ENCODE measurements at places on chromosomes 1 and 21.

GRCh38 chr1:42845866-42846256 lies 552 bp upstream of the ZNF691 start:
- no peak for DNase-seq

- DNase-seq, result no peak
Measured at GRCh38 chr1:44723064-44723463, 7.9 kb downstream of the RNU5D-1 start.

DNA sequence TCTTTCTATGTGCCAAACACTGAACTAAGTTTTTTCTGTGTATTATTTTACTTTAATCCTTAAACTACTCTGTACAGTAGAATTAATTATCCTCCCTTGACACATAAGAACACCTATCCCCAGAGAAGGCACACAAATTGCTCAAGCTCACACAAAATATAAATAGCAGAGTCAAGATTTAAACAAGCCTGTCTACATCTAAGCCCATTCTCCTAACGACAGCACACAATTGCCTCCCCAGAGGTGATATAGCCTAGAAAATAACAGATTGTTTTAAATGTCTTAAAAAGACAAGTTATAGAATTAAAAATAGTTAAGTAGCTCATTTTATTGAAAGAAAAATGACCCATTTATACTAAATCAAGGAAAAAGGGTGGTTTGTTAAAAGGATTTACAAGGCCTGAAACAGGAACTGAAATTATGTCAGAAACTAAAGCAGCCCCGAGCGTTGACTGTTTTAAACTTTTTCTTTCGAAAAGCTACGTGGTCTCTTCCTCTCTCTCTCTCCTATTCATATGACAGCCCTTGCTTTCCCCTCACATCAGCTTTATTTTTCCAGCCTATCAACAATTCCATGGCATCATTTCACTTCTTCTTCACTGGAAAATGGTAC lies 30.5 kb downstream of the TNFSF18 start:
- no peak for DNase-seq

DNA sequence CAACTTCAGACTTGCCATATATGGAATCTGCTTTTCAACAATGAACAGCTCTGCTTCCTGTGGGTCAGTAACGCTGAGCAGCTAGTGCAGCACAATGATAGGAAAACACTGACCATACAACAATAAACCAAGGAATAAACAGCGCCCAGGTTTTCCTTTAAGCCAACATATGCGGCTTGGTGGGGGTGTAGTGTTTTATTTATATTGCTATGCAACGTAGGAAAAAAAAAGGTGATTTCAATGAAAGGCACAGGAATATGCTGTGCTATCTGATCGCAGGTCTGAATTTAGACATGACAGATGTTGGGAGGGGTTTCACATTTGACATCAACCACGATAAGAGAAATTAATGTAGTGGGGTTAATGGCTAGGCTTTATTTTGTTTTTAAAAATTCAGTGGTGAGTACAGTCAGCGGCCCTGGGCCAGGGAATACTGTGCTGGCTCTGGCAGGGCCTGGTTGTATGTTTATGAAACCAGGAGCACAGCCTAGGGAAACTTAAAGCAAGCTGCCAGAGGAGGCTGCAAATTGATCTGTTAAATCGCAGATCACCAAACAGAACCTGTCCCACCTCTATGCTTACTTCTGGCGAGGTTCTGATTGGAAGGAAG lies 4.3 kb downstream of the TSPAN2 start:
- no peak for DNase-seq

GRCh38 chr1:44316231-44316759 lies 38.8 kb downstream of the ERI3 start:
- DNase-seq, result peak; percentile 66

- no peak for DNase-seq
Measured at GRCh38 chr1:6982443-6982842, 197.2 kb downstream of the CAMTA1 start.

GRCh38 chr1:14812189-14812588 lies 213.7 kb downstream of the KAZN start:
- DNase-seq, result no peak

- no peak for DNase-seq
Measured at GRCh38 chr1:180603223-180603849, 28.5 kb upstream of the XPR1 start.

GRCh38 chr1:172278478-172278877 lies 142.0 kb upstream of the C1orf105 start:
- DNase-seq, result no peak

DNA sequence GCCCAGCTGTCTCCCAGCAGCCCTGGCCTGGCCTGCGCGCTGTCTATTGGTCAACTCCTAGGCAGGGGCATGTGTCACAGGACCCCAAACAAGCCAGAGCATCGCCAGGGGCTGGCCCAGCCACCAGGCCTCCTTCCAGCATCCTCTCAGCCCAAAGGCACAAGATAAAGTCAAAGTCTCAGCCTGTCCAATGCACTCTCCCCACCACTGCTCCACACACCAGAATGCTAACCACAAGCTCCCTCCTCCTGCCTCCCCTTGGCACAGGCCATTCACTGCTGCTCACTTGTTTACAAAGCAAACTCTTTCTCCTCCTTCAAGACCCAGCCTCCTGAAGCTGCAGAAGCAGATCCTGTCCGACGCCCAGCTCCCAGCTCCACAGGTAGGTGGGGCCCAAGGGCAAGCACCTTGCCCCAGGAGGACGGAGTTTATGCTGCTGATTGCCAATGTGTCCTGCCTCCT lies 133.4 kb downstream of the DMRTB1 start:
- no peak for DNase-seq

- peak; percentile 25 for DNase-seq
Measured at GRCh38 chr1:236759252-236759859, 35.7 kb upstream of the MTR start.

DNA sequence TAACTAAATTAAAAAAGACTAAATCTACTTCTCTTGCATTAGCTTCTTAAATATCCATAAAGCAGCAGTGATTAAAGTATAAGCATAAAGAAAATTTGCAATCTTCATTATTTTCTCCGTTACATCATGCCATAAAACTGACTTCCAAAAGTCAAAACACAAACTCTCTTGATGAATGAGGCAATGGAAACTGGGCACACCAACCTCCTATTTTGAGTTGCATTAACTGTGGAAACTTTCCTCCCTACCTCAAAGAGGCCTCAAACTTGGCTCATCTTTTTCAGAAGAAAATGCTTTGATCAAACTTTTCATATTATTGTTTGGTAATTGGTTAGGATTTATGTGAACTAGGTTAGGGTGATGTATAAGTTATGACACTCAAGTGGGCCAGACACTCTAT lies 4.1 kb upstream of the BTG3 start:
- no peak for DNase-seq

DNA sequence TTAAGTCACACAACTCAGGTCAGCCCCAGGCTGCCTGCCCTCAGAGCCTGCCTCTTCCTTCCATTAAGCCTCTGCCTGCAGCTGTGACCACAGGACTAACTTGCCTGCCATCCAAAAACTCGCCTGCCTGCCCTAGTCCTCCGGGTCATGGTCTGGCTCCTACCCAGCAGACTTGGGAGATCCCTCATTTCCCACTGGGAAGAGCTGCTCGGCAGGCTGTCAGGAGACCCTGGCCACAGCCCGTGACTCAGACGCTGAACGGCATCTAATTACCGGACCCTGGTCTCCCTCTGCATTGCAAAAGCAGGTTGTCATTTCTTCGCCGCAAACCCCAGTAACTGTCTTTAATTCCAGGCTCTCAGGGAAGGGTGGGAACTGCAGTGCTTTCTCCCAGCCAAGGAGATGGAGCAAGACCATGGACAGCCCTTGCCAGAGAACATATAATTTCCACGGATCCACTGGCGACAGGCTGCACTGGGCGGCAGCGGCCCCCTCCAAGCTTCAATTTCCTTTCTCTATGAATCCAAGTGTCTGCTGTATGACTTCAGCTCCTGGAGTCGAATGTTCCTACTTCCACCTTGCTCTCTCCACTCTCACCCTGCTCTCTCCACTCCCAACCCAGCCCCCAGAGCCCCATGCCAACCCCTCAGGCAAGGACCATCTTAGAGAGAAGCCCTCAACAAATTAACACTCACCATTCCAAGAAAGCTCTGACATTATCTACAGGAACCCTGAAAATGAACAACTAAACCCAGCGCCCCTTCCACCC lies 20.4 kb downstream of the OLFML2B start:
- DNase-seq, result no peak

- no peak for DNase-seq
Measured at GRCh38 chr1:93435443-93435842, 12.5 kb upstream of the FNBP1L start.

GRCh38 chr1:107862064-107862463 lies 102.9 kb downstream of the VAV3 start:
- no peak for DNase-seq

DNA sequence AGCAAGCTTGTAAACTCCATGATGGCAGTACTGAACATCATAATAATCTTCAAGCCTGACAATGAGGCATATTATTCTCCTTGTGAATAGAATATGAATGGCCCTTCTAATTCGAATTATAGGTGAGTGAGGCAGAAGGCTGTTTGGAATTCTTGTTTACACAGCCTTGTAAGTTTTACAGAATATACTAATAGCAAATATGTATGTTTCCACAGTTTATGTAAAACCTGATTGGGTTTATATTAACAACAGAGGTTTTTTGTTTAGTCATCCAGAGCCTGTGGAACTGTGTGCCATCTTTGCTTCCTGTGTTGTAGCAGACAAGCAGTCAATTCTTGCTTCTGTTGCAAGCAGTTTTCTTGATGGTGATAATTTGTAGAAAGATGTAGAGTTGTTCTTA lies 8.0 kb downstream of the OSBPL9 start:
- no peak for DNase-seq

DNA sequence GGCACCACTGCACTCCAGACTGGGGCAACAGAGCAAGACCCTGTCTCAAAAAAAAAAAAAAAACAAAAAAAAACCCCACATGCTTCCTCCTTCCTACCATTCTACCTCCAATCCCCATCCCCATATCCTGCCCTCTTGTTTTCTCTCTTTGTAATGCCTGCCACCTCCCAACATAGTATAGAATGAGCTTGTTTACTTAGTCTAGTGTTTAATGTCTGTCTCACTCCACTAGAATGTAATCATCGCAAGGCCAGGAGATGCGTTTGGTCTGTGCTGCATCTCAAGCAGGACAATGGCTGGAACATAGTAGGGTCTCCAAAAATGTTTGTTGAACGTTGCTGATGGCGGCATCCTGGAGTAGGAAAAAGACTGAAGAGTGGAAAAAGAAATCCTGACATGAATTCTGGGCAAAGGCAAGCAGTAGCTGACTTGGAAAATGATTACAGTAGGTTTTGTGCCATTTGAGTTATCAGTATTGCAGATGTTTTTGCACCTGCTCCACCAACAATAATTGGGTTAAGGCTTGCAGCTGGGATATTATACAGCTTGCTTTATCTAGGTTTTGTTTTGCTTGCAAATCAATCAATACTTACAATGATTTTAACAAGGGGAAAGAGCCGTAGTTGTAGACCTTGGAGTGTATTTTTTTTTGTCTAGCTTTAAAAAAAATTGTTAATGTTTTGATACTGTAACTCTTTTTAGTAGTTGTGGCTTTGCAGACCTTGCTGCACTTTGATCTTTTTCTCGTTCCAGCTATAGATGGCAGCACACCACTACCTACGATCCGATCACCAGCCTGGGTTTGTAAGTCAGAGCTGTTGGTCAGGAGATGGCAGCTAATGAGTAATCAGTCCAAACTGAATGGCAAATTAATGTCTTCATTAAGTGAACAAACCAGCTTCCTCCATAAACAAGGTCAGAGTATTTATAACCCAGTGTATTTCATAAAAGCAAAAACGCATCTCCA lies 62.4 kb downstream of the BACH1 start:
- DNase-seq, result no peak

- DNase-seq, result peak; percentile 72
Measured at GRCh38 chr1:230268371-230269170, 157.6 kb downstream of the PGBD5 start.

- peak; percentile 82 for DNase-seq
Measured at GRCh38 chr1:204307334-204307883, 52.3 kb downstream of the PLEKHA6 start.

- no peak for DNase-seq
Measured at GRCh38 chr1:156933136-156933535, 12.7 kb downstream of the LRRC71 start.

- DNase-seq, result no peak
Measured at GRCh38 chr21:34926803-34927467, 122.2 kb downstream of the RUNX1 start.

GRCh38 chr1:168202941-168203654 lies 22.7 kb upstream of the SFT2D2 start:
- no peak for DNase-seq

DNA sequence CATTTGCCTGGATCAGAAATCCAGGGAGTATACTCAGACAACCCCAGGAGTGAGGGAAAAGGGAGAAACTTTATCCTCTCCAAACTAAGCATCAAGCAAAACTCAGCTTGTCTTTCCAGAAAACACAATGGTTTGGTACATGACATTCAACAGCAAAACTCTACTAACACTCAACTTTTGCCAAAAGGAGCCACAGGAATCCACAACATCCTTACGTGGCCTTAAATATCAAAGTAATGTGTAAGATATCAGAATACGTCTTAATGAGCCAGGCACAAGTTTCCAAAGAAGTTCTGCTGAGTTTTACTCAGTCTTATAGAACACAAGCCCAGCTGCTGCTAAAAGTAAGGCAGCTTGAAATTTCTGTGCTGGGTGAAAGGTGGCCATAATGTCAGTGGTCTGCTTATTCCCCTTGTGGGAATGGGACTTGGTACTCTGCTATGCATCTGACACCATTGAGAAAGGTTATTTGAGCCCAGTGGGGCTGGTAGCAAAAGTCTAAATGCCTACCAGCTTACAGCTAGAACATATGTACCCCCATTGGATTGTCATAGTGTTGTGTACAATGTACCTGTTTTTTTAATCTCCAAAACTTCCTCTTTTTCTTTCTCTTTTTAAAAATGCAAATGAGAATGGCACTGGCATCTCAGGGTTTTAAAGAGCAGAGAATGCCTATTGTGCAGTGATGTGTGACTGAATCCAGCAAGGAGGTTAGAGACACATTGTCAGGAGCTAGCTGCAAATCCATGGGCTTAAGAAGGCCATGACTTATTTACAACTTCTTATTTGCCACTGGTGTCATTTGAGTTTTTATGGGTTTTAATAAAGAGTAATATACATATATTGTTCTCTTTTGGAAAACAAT lies 62.0 kb upstream of the ST6GALNAC3 start:
- no peak for DNase-seq

- no peak for DNase-seq
Measured at GRCh38 chr1:223827193-223827663, 18.5 kb downstream of the TP53BP2 start.

DNA sequence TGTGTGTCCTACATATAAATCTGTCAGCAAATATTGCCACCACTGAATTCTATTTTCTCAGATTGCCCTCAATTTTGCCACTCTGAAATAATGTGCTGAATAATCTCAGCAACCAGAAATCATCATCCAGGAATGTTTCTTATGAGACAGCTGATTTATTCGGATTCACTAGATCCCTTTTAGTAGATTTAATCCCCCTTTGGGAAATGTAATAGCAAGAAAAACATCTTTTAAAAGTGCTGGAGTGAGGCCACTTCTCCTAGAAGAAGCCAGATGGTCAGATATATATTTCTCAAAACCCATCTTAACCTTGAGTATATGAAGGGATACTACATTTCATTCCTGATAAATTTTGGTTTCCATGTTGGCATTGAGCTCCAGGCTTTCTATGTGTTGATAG lies 327.7 kb downstream of the SMYD3 start:
- DNase-seq, result no peak

Measured in NCI-H2107 (cell line).